Fibroblast of the aortic adventitia (primary cell): ENCODE measurements at places on chromosomes 1 and 21.
A peak's percentile ranks its signal among the peaks of the same experiment; 100 is the strongest.

- peak; percentile 74 for DNase-seq
These were observed 591.7 kb downstream of the PLPP3 start for GRCh38 chr1:55987491-55988249.

DNA sequence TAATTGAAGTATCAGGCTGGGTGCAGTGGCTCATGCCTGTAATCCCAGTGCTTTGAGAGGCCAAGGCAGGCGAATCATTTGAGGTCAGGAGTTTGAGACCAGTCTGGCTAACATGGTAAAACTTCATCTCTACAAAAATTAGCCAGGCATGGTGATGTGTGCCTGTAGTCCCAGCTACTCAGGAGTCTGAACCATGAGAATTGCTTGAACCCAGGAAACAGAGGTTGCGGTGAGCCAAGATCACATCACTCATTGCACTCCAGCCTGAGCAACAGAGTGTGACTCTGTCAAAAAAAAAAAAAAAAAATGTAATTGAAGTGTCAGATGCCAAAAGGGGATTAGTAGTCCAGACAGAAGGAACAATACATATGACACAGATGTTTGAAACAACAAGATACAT, 56.7 kb downstream of the SLC44A5 start:
- DNase-seq: no peak

GRCh38 chr1:165717918-165718515, 19.7 kb upstream of the ALDH9A1 start:
- DNase-seq: peak; percentile 82

DNA sequence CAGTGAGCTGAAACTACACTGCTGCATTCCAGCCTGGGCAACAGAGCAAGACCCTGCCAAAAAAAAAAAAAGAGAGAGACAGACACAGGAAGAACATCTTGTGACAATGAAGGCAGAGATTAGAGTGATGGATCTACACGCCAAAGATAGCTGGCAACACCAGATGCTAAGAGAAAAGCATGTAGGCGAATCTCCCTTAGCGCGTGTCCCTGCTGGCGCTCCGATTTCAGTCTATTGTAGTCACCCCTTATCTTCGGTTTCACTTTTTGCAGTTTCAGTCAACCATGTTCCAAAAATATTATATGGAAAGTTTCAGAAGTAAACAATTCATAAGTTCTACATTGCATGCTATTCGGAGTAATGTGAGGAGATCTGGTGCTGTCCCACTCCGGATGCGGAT, 11.6 kb upstream of the BRDT start:
- DNase-seq: no peak

- DNase-seq: peak; percentile 79
These were observed 147.8 kb downstream of the TENT5C start for GRCh38 chr1:117753652-117754051.
